Activated naive CD8-positive, alpha-beta T cell treated with anti-CD3 and anti-CD28 coated beads, Interleukin-2, amount 50 U/mL, for 24 hours (primary cell): ENCODE measurements at places on chromosomes 5 and 9.
A peak's percentile ranks its signal among the peaks of the same experiment; 100 is the strongest.

DNA sequence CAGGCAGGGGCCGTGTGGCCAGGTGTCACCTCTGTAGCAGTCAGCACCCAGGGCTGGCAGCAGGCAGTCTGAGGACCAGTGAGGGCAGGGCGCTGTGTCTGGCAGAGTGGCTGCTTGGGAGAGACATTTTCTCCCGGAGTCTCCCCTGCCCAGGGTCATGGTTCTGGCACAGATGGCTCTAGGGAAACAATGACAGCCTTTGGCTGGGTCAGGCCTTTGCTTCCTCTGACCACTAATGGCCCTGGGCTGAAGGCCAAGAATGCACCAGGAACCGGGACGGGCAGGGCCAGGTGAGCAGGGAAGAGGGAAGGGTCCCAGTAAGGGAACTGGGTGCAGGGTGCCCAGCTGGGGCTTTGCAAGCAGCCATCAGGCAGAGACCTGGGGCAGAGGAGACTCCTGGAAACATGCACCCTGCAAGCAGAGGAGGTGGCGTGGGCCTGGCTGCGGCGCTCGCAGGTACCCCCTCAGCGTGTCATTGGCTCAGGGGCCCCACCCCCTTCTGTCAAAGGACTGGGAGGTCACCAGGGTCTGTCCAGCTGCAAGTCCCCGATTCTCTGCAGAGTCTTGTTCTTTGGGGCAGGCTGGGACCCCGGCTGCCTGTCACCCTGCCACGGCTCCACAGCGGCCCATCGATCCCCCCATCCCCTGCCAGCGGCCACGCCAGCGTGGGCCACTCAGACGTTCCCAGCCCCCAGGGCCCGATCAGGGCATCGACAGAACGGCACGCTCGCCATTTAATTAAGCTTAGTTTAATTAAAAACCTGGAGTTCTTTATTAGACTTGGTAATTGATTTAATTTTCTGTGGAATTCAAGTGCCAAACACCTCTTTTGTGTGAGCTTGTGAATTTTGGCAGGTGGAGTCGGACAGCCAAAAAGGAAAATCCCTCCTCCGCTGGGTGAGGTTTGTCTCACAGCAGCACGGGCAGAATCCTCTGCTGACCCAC lies 18.9 kb upstream of the TMEM250 start:
- no peak for DNase-seq

GRCh38 chr9:121735793-121736770 lies 84.6 kb downstream of the DAB2IP start:
- no peak for DNase-seq

DNA sequence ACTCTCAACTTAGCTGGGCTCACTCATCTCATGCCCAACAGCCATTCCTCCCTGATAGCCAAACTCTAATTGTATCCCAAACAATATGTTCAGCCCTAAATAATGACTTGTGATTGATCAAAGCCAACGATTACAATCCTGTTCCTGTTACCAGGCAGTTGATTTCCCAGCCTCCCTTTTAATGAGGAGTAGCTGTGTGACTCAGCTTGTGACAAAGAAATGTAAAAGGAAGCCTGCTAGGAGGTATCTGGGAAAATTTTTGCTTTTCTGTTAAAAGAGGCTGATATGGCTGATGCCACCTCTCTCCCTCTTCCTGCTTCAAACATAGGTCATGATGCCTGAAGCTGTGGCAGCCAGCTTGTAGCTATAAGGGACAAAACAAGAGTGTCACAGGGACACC lies 19.6 kb upstream of the ENC1 start:
- no peak for DNase-seq

- no peak for DNase-seq
Observed at GRCh38 chr9:87390361-87390760, 107.3 kb upstream of the DAPK1 start.

DNA sequence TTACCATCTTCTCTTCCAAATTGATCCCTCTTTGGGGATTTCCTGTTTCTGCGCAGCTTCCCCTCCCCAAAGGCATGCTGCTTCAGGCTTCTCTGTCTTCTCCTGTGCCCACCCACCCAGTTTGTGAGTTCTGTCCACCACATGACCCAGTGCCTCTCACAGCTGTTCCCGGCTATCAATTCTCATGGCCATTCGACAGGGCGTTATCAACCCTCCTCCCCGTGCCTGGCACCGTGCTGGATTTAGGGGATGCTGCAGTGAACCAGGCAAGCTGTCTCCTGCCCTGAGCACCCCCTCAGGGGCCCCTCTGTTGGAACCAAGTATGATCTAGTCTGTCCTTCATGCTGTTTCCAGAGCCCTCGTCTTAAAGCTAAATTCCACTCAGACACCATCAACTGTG lies 38.7 kb downstream of the COL23A1 start:
- no peak for DNase-seq

- DNase-seq: no peak
Observed at GRCh38 chr5:176497852-176498251, 39.4 kb downstream of the RNF44 start.

- peak; percentile 86 for DNase-seq
Observed at GRCh38 chr9:94603259-94604160, 9.9 kb upstream of the FBP2 start.

GRCh38 chr9:12816656-12817101 lies 41.9 kb downstream of the LURAP1L start:
- DNase-seq: no peak

- DNase-seq: no peak
Observed at GRCh38 chr9:130177898-130178805, 5.9 kb downstream of the NCS1 start.

GRCh38 chr5:96527768-96528661 lies 95.0 kb upstream of the PCSK1 start:
- no peak for DNase-seq

GRCh38 chr5:91313757-91314673 lies 69.1 kb downstream of the ARRDC3 start:
- peak; percentile 74 for DNase-seq

DNA sequence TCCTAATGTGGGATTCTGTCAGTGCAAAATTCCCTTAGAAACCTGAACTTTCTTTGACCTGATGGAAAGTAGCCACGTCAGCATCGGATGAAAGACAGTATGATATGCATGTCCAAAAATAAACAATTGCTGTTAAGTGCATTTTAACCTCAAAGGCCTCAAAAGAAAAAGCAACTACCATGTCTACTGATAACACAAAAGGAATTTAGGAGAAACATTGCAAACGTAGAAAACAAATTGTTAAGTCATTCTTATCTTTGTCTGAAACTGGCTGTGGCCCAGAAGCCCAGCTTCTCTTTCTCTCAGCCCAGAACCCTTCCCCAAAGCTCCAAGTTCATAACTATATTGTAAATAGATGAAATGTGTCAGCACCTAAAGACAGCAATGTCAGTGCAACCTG lies 11.1 kb upstream of the LHFPL2 start:
- DNase-seq: no peak

DNA sequence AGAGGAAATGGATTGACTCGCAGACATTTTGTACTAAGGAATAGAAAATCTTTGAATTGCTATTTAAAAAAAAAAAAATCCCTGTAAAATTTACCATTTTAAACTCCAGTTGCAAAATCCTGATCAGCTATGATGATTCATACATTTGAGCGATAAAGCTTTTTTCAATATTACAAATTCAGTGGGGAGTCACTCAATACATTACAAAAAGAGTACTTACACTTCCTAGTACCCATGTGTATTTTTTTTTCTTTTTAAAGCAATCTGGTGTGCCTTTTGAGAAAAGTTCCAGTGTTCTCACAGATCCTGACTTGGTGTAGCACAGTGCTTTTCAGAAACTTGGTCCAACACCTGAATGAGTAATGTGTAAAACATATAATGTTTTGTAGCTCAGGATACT lies 54.3 kb downstream of the PIK3R1 start:
- DNase-seq: no peak

GRCh38 chr9:94827584-94828304 lies 101.2 kb downstream of the AOPEP start:
- DNase-seq: no peak

GRCh38 chr5:79436821-79437220 lies 77.1 kb downstream of the HOMER1 start:
- no peak for DNase-seq

- no peak for DNase-seq
Observed at GRCh38 chr9:26013199-26013598, 335.0 kb upstream of the TUSC1 start.

DNA sequence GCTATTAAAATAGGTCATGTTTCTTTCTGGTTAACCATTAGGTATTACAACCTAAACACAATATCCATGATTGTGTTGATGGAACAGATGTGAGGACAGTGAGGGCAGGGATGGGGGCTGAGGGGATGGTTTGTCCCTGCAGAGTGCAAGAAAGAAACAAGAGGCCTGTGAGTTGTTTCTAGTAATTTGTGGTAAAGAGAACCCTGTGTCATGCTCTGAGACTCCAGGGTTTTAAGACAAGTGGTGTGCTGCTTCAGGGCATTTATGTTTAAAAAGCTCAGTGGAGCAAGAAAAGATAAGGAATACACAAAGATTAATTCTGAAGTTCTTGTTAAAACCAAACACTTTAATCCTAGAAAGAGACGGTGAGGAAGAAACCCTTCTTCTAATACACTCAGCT lies 656.5 kb downstream of the TLE1 start:
- no peak for DNase-seq

GRCh38 chr5:78046006-78046405 lies 248.5 kb downstream of the AP3B1 start:
- DNase-seq: no peak

- no peak for DNase-seq
Observed at GRCh38 chr5:134561871-134562296, 36.4 kb downstream of the JADE2 start.

DNA sequence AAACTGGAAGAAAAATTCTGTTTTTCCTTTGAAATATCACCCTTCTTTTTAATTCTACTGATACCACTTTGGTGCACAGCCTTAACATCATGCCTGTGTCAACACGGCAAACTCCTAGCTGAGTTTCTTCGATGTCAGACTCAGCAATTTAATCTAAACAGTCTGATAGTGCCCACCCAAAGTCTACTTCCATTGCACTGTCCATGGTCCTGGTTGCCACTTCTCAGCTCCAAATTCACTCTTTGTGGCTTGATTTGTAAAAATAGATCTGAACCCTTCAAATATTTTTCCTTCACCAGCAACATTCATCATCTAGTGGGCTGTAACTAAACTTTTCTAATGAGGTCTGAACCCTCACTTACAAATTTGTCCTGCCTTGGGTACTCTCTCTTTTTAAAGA lies 107.8 kb downstream of the NUDT12 start:
- DNase-seq: no peak

DNA sequence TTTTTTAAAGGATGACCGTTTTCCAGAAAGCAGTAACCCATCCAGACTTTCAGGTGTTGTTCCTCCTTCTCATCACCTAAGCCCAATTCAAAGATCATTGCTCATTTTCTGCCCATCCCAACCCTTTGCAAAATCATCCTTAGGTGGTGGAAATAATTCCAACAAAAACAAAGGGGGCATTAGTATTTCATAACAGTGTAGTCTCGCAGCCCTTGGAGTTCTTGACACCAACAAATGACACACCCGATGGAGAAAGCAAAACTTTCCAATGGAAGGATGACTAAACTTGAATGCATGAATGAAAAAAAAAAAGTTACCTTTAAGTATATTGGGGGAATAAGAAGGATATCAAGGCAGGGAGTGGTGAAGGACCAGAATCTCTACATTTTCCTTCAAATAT lies 117.0 kb downstream of the PAPPA start:
- DNase-seq: no peak

- DNase-seq: no peak
Observed at GRCh38 chr5:33937017-33937706, 976 bp downstream of the RXFP3 start.

DNA sequence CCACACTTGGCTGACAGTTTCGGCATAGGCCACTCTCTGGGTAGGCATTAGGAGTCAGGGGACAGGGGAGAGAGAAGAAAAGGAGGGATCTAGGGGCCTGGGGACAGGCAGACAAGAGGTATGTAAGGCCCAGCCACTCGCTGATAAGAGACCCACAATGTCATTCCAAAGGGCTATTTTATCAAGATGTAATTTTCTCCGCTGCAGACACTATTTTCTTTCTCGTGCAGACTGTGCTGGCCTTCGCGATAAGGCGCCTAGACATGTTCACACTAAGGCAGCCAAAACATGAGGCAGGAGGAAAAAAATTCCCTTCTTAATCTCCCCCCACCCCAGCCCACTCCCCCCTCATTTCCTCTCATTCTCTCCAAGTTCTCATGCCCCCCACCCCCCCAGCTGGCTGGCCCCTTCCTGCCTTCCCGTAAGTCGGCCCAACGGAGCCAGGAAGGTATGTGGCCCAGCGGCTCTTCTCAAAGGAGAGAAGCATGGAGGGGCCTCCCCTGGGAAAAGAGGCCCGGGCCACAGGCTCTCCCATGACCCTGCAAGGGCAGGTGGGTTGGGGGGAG lies 44.9 kb upstream of the SYNPO start:
- DNase-seq: no peak

DNA sequence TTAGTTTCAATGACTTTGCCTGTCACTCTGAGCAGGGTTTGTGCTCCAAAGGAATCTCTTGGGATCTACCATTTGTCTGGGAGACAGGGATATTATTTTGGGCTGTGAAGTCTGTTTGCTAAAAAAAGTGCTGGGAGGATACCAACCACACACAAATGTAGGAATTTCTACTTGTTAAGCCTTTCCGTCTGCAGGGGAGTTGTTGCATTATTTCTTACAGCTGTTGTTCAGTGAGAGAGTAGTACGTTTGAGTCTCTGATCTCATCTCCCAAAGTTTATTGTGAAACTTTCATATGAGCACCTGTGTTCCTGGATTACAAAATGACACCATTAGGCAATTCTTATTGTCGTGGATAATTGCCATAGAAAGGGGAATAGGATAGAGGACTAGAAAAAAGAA lies 78.3 kb upstream of the SEMA6A start:
- DNase-seq: no peak

DNA sequence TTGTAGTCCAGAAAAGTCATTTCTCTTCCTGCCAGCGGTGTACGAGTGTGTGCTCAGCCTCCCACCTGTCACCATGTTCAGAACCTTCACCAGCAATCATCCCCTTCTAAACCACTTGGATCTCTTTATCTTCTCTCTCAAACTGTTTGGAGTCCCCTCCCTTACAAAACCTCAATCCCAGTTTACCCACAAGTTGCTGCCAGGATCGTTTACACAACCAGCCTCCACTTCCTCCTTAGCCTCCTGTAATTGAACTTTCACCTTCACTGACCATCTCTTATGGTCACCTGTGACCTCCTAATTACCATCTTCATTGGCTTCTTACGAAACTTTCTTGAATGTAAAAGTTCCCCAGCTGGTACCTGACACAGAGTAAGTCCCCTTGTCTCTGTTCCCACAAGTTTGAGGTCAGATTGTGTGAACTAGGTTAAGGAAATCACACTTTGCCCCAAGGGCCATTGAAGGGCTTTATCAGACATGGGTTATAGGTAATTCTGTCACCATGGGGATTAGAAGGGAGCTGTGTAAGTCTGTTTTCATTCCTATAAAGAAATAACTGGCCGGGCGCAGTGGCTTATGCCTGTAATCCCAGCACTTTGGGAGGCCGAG lies 20.0 kb downstream of the RNF44 start:
- DNase-seq: no peak
